IMR-90 (cell line): ENCODE measurements at places on chromosomes 11 and 22. TPM values are rescaled to one million over a fixed set of nuclear protein-coding genes. Genes with fewer than 3 reads are reported as not detected.
A peak's percentile ranks its signal among the peaks of the same experiment; 100 is the strongest.

Gene FOLH1
- not detected in 2 replicates for total RNA-seq

GRCh38 chr11:34176751-34177209, 71.4 kb downstream of the NAT10 start:
- H3K27me3 ChIP-seq = peaks cover 7% of the 10 kb centered on the region
- no peak overlapping the region for H3K4me3 ChIP-seq
- no peaks in the 10 kb centered on the region for H3K36me3 ChIP-seq
- peaks cover 8% of the 10 kb centered on the region; the same call in 1 of the 2 replicates for H3K4me1 ChIP-seq
- DNase-seq = peak; percentile 52

Gene CPT1B
- 0.36 and 0.56 TPM in 2 replicates for total RNA-seq

DNA sequence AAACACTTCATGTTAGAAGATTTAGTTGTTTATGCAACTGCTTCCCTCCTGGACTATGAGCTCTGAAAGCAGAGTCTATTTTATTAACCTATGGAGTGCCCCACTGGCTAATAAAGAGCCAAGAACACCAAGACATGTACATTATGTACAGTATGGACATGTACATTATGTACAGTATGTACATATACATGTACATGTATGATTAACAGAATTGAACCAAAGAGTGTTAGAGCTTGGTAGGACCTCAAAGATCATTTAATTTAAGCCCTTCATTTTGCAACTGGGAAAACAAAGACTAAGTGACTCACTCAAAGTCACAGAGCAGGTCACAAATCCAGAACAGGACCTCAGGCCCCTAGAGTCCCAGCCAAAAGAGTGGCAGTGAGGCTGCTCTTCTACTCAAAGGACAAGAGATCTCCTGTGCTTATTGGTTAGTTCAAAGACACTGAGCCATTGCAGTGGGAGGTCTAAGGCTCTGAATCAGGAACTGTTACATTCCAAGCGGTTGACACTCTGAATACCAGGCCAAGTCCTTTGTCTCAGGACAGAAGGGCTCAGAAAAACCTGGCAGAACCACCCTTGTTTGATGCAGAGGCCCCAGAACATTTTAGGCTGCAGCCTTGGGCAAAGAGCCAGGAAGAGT, 103.8 kb downstream of the FAM168A start:
- H3K27me3 ChIP-seq = no peaks in the 10 kb centered on the region
- DNase-seq = peak; percentile 78
- H3K4me1 ChIP-seq = peaks cover 4% of the 10 kb centered on the region; the same call in 1 of the 2 replicates
- H3K36me3 ChIP-seq = no peaks in the 10 kb centered on the region
- no peak overlapping the region for H3K4me3 ChIP-seq

Gene CEND1
- 0.83 and 0.90 TPM in 2 replicates for total RNA-seq

DNA sequence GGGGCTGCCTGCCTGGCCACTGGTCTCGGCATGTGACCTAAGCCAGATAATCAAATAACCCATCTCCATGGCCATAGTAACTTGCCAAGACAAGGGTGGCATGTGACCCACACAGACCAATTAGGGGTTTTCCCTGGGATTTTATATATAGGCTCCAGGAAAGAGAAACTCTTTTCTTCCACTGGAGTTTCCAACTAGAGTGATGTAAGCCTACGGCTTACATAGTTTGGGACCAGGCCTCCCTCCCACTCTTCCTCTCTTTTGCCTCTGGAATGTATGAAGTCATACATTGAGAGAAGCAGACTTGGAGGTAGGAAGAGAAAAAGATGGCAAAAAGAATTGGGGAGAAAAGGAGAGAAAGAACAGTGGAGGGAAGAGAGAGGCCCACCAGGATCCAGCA, 84.6 kb upstream of the LDLRAD3 start:
- no peaks in the 10 kb centered on the region for H3K4me1 ChIP-seq
- H3K36me3 ChIP-seq = no peaks in the 10 kb centered on the region

GRCh38 chr11:30717641-30718040, 131.5 kb upstream of the MPPED2 start:
- no peaks in the 10 kb centered on the region for H3K36me3 ChIP-seq
- H3K27ac ChIP-seq = no peak overlapping the region
- no peak overlapping the region for H3K4me3 ChIP-seq
- no peaks in the 10 kb centered on the region for H3K4me1 ChIP-seq
- DNase-seq = no peak
- no peaks in the 10 kb centered on the region for H3K27me3 ChIP-seq

Gene NAT10
- 31.9 and 34.8 TPM in 2 replicates for total RNA-seq

Gene UNC93B1
- 10.6 and 10.9 TPM in 2 replicates for total RNA-seq

- peaks cover 4% of the 10 kb centered on the region; the same call in 1 of the 2 replicates for H3K36me3 ChIP-seq
- H3K27ac ChIP-seq = no peak overlapping the region
- H3K4me3 ChIP-seq = no peak overlapping the region
- H3K4me1 ChIP-seq = peaks cover 16% of the 10 kb centered on the region; the same call in 1 of the 2 replicates
Observed at GRCh38 chr11:63869683-63870082, 30.8 kb downstream of the MARK2 start.

DNA sequence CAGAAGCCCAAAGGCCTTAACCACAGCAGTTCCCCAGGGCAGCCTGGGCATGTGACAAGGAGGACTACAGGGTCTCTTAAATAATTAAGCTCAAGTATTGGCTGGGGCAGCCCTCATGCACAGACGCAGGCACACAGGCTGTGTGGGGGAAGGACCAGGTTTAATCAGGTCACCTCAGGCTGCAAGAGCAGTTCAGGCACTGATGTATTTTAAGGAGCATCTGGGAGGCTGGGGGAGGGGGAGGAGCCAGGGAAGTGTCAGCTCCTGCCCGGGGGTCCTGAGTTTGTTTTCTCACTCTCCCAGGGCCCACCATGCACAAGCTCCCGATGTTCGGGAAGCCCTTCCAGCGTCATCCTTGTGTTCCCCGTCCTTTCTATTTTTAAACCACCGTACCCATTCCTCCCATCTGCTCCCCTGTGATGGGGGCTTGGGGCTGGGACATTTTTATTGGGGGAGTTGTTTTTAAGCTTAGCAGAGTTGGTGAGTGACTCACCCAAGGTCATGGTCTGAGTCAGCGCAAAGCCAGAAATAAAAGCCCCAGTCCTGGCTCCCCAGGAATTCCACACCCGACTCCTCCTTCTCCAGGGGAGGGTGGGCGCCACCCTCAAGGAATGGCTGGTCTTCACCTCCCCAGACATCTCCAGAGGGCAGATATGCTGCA, 2.4 kb downstream of the CSDC2 start:
- peak overlapping the region; percentile 73 for H3K27ac ChIP-seq
- DNase-seq = peak; percentile 85
- H3K36me3 ChIP-seq = peaks cover 3% of the 10 kb centered on the region; the same call in 1 of the 2 replicates
- peaks cover 27% of the 10 kb centered on the region for H3K4me1 ChIP-seq
- H3K4me3 ChIP-seq = peak overlapping the region; percentile 21; the same call in 1 of the 2 replicates

GRCh38 chr22:24445481-24446259, 18.3 kb downstream of the ADORA2A start:
- no peak overlapping the region for H3K4me3 ChIP-seq
- H3K36me3 ChIP-seq = no peaks in the 10 kb centered on the region
- no peak for DNase-seq
- H3K27ac ChIP-seq = no peak overlapping the region

DNA sequence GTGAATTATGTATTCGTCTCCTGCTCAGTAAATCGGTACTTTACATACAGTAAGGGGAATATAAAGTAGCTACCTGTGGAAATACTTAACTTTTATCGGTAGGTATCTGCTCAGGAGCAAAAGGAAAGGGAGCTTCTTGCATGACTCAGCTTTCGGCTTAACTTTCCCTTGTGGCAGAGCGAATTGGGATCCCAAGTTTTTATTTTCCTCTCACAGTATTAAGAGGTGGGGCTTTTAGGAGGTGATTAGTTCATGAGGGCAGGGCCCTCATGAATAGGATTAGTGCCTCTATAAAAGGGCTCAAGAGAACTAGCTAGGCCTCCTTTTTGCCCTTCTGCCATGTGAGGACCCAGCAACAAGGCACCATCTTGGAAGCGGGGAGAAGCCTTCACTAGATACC, 18.7 kb downstream of the RCN1 start:
- DNase-seq = no peak
- no peak overlapping the region for H3K27ac ChIP-seq
- peaks cover 9% of the 10 kb centered on the region for H3K36me3 ChIP-seq
- peaks cover 2% of the 10 kb centered on the region for H3K27me3 ChIP-seq
- peaks cover 5% of the 10 kb centered on the region for H3K4me1 ChIP-seq
- H3K4me3 ChIP-seq = no peak overlapping the region

Gene KRTAP5-10
- total RNA-seq = not detected in 2 replicates

- peaks cover 31% of the 10 kb centered on the region for H3K36me3 ChIP-seq
- DNase-seq = peak; percentile 6
- no peaks in the 10 kb centered on the region for H3K4me1 ChIP-seq
- no peaks in the 10 kb centered on the region for H3K27me3 ChIP-seq
- H3K27ac ChIP-seq = no peak overlapping the region
- H3K4me3 ChIP-seq = no peak overlapping the region
Observed at GRCh38 chr22:46213052-46213451, 37.0 kb downstream of the CDPF1 start.

Gene CCDC73
- not detected in 2 replicates for total RNA-seq

- no peaks in the 10 kb centered on the region for H3K4me1 ChIP-seq
- H3K36me3 ChIP-seq = no peaks in the 10 kb centered on the region
- DNase-seq = no peak
- no peak overlapping the region for H3K27ac ChIP-seq
- H3K27me3 ChIP-seq = no peaks in the 10 kb centered on the region
Observed at GRCh38 chr11:103870821-103871309, 165.6 kb upstream of the DDI1 start.

DNA sequence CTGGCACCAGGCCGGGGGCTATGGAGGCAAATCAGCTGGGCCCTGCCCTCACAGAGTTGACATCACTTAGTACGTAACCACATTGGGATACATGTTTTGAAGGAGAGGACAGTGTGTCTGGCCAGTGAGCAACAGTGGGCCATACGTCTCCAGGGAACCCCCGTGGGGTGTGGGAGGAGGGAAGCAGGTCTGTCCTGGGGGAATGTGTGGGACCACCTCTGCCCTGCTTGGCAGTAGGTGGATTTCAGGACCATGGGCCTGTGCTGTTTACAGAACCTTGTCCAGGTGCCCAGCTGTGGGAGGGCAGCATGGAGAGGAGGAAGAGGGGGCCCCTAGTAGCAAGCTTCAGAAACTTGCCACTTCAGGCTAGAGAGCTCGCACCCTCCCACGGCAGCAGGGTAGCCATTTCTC, 21.0 kb downstream of the P2RY2 start:
- H3K27me3 ChIP-seq = no peaks in the 10 kb centered on the region
- H3K27ac ChIP-seq = no peak overlapping the region
- H3K4me3 ChIP-seq = no peak overlapping the region
- no peaks in the 10 kb centered on the region for H3K36me3 ChIP-seq
- peaks cover 16% of the 10 kb centered on the region for H3K4me1 ChIP-seq

DNA sequence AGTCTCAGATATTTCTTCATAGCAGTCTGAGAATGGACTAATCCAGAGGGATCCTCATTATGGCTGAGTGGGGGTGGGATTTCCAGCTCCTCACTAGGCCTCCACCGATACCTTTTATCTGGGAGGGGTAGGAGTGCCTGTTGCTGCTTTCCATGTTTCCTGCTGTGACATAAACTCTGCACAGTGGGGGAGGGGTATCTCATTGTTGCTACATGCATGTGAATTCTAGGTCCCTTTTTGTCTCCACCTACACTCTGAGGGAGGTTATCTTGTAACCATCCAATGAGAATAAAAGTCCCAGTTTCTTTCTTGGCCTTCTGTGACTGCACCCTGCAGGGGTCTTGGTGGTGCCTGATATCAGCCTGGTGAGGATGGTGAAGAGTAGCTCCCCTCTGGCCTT, 60.5 kb downstream of the ADAMTS15 start:
- H3K27me3 ChIP-seq = no peaks in the 10 kb centered on the region

DNA sequence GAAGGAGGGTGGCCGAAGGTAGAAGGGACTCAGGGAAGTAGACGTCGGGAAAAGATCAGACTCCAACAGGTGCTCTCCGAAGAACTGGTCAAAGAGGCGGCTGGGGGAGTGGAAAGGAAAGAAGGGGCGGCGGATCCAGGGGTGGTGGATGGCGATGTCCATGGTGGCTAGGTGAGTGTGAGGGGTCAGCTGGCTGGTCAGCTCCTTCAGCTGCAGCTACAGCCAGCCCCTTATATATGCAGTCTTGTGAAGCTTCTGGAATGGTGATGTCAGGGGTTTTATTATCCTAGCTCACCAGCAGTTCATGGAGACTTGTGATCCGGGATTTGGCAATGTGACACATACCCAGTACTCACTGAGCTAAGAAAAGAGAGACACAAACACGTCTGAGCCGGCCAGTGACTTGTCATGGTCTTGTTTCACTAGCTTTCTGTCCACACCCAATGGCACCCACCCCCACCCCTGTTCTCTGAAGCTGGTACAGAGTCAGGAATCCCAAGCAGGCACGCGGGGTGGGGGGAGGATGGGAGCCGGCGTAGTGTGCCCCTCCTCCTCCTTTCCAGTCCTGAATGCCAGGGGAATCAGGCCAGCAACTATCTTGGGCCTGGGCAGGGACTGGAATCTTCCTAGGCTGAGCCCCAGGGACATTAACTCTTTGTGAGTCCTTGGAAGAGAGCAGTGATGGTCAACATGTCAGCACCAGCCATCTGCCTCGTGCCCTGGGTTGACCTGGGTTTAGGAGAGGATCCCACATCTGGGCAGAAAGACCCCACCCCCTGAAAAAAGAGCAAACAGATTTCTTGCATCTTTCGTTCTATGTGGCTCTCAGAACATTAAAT, at the start of gene CRYAB:
Gene CRYAB, minus strand, starts transcription at position 208 of the 839 bp plus-strand sequence. Its CDS starts 46 bp downstream, at position 162.
- H3K4me3 ChIP-seq = peak within 1 kb of the TSS; percentile 1; the same call in 1 of the 2 replicates
- H3K27me3 ChIP-seq = no peaks in the 10 kb centered on the region
- DNase-seq = peak; percentile 82
- H3K36me3 ChIP-seq = no peaks in the 10 kb centered on the region
- H3K4me1 ChIP-seq = peaks cover 36% of the 10 kb centered on the region
- peak within 1 kb of the TSS; percentile 78 for H3K27ac ChIP-seq

Gene HEPHL1
- under 0.01 TPM in 1 of 2 replicates, not detected in the other for total RNA-seq

Gene TST
- total RNA-seq = 26.9 and 31.7 TPM in 2 replicates

DNA sequence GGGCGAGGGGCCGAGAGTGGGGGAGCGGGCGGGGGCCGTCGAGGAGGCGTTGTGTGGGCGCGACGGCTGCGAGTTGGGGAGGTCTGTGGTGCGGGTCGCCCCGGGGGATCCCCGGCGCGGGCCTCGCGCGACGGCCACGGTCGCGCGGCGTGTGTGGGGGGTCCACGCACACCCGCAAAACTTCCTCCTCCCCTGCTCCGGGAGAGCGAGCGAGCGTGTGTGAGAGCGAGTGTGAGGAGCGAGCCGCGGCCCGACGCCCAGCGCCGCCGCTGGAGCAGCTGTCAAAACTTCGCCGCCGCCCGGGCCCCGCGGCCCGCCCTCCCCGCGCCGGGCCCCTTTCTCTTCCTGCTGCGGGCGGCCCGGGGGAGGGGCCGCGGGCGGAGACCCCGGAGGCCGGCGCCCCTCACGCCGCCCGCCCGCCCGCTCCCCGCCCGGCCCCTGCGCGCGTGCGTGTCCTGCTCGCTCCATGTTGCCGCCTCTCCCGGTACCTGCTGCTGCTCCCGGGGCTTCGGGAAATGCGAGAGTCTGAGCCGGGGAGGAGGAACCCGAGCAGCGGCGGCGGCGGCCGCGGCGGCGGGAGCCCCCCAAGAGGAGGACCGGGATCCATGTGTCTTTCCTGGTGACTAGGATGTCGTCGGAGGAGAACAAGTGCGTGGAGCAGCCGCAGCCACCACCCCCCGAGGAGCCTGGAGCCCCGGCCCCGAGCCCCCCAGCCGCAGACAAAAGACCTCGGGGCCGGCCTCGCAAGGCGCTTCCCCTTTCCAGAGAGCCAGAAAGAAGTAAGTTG, 9.0 kb upstream of the CCT8L2 start:
- H3K27ac ChIP-seq = no peak overlapping the region
- H3K4me3 ChIP-seq = no peak overlapping the region
- H3K27me3 ChIP-seq = no peaks in the 10 kb centered on the region
- no peaks in the 10 kb centered on the region for H3K36me3 ChIP-seq

- H3K4me3 ChIP-seq = no peak overlapping the region
- no peak for DNase-seq
- no peak overlapping the region for H3K27ac ChIP-seq
- no peaks in the 10 kb centered on the region for H3K27me3 ChIP-seq
Observed at GRCh38 chr11:21909145-21909544, 283.7 kb upstream of the ANO5 start.

GRCh38 chr11:5229356-5229755, 2.5 kb upstream of the HBB start:
- DNase-seq = no peak
- H3K4me3 ChIP-seq = no peak overlapping the region
- no peaks in the 10 kb centered on the region for H3K27me3 ChIP-seq
- no peak overlapping the region for H3K27ac ChIP-seq
- H3K36me3 ChIP-seq = no peaks in the 10 kb centered on the region
